Naive B cell (primary cell): ENCODE measurements at places on chromosomes 7 and 10.

- no peak for DNase-seq
Measured at GRCh38 chr10:11615396-11615795, 3.9 kb upstream of the USP6NL start.

DNA sequence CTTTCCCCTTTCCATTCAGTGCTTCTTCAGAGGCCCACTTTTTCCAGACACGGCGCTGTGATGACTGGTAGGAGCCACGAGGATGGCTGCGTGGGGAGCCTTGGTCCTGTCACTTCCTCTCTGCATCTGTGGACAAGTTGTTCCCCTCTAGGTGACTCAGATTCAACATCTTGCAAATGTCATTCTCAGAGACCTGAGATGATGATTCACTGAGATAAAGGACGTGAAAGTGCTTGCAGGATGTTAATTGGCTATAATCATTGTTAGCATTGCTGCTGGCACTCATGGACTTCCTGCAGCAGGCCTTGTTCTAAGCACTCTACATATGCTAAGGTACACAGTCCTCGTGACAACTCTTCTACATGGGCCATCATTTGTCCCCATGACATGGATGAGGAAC is 489.8 kb upstream of the ZMIZ1 start:
- DNase-seq, result no peak

DNA sequence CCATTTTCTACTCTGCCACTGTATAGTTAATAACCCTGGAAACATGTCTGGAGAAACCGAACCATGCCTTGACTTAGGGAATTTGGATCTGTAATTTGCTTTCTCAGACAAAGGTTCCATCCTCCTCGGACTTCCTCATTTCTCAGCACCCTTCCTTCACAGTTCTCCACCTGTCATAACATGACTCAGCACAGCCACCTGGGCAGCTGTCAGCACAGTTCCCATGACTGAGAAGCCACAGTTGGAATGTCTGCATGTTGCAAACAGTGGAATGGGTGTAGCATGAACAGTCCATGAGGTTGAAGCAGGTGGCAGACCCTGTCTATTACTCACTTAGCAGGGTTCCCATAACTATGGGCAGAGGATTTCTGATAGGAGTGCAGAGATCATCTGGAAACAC is 634 bp upstream of the OR9A4 start:
- no peak for DNase-seq

GRCh38 chr10:84493361-84493760 is 165.0 kb downstream of the CCSER2 start:
- no peak for DNase-seq

- no peak for DNase-seq
Measured at GRCh38 chr7:19242246-19242645, 97.0 kb upstream of the FERD3L start.

DNA sequence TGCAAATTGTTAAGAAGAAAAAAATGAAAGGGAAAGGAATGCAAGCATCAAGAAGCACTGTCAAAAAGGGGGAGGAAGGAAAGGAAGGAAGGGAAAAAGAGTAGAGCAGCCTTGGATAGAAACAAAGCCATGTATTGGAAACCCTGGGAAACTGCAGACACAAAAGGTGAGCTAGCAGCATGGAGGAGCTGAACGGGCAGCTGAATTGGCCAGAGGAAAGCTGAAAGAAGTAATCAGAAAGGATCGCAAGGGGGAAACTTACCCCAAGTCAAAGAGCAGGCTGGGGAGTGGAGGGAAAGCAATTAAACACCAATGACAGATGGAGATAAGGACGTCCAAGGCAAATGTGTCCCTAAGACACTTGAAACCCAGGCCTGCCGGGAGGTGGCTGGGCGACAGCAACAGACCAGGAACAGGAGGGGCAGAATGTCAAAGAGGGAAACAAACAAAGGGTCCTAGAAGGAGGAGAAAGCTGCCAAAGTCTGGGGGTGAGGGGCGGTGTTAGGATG is 93.8 kb upstream of the SVIL start:
- no peak for DNase-seq

GRCh38 chr7:91107460-91107859 is 156.8 kb upstream of the FZD1 start:
- no peak for DNase-seq

- no peak for DNase-seq
Measured at GRCh38 chr7:124784879-124785818, 19.6 kb upstream of the GPR37 start.

- DNase-seq, result no peak
Measured at GRCh38 chr7:151292850-151293249, 44.4 kb upstream of the SMARCD3 start.

GRCh38 chr7:98284335-98285036 is 3.0 kb downstream of the BRI3 start:
- no peak for DNase-seq

- no peak for DNase-seq
Measured at GRCh38 chr10:15754937-15755336, 35.2 kb upstream of the ITGA8 start.

DNA sequence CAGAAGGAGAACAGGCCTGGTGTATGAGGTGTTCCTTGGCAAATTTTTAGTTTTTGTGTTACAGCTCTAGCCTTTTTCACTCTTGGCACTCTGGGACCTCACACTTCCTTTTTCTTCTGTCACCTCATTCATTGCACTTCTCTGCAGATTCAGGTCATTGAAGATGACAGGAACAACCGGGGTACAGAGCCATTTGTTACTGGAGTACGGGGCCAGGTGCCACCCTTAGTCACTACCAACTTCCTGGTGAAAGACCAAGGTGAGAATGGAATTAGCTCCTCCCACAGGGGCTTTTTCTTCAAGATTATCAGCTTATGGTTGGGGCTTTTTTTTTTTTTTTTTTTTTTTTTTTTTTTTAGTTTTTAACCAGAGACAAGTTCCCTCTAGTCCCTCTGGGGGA is 18.5 kb upstream of the CHCHD1 start:
- no peak for DNase-seq

DNA sequence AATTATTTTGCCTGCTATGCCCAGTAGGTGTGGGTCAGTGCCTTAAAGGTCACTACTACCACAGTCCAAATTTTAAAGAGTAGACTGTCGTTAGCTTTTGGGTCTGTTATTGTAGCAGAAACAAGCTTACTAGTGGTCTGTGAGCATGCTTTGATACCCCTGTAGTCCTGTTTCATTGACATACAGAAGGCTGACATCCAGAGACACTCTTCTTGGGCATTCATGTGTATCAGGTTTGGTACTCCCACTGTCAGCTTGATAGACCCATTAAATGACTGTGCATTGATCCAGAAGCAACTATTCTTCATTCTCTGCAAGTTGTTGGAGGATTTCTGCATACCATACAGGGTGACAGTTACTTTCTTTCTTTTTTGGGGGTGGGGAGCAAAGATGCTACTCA is 884.4 kb upstream of the CELF2 start:
- no peak for DNase-seq

DNA sequence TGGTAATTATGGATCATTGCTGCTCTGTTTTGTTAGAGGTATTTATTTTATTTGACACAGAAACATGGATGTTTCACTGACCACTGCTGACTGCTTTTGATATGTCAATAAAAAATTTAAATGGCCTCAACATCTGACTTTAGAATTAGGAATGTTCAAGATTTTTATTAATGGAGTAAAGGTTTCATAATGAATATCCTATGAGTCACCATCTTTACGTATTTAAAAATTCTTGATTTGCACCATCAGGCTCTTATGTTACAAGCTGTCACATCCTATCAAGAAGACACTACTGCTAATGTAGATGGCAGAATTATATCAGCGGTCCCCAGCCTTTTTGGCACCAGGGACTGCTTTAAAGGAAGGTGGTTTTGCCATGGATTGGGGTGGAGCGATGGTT is 578.7 kb upstream of the NRP1 start:
- DNase-seq, result no peak

- DNase-seq, result no peak
Measured at GRCh38 chr7:130417213-130417612, 23.6 kb downstream of the CEP41 start.

- DNase-seq, result no peak
Measured at GRCh38 chr10:361203-362081, 226.2 kb downstream of the ZMYND11 start.

GRCh38 chr10:110118891-110119621 is 88.3 kb upstream of the MXI1 start:
- DNase-seq, result no peak

GRCh38 chr10:49363309-49364031 is 32.4 kb downstream of the DRGX start:
- DNase-seq, result no peak

DNA sequence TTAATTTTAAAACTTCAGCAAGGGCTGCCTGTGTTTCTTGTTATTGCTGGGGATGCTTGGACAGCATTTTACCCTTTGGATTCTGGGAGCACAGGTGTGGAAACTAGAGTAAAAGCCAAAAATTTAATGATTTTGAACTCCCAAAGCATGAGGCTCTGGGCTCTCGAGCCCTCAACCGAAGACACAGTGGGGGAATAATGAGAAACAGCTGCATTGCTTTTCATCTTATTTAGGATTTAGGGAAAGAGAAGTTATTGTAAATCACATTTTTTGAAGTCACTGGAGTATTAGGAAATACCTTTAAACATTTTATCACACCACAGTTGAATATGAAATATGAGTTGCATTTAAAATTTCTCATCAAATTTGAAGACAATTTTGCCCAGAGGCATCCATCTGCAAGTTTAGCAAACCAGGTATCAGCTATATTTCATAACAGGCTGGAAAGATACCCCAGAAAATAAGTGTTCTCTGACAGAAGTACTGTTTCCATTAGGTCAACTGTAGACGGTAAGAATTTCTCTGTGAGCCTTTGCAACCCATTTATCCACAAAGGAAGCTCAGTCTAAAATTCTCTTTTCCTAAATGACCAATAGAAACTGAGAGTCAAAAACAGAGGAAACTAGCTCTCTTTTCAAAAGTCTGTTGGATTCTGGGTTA is 290.6 kb upstream of the PHYHIPL start:
- no peak for DNase-seq

- no peak for DNase-seq
Measured at GRCh38 chr7:127702938-127703337, 50.9 kb downstream of the SND1 start.

DNA sequence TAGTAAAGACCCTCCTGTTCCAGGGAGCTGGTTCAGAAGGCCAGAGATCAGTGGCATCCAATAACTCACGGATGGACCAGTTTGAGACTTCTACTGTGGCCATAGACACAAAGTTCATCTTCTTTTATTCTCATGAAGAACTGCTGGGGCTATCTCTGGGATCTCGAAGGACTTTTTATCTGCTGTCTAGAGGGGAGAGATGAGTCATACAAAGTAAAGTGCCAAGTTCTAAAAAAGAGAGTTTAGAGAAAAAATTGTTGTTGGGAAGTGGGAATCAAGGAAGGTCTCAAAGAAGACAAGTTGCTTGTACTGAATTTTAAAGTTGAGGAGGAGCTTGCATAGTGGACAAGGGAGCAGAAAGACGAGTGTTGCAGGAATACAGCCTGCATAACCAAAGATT is 8.0 kb upstream of the FAM221A start:
- DNase-seq, result no peak

GRCh38 chr7:1027242-1028043 is 16.9 kb upstream of the GPR146 start:
- no peak for DNase-seq

- peak; percentile 1 for DNase-seq
Measured at GRCh38 chr7:90842430-90842788, 246.3 kb downstream of the CDK14 start.

DNA sequence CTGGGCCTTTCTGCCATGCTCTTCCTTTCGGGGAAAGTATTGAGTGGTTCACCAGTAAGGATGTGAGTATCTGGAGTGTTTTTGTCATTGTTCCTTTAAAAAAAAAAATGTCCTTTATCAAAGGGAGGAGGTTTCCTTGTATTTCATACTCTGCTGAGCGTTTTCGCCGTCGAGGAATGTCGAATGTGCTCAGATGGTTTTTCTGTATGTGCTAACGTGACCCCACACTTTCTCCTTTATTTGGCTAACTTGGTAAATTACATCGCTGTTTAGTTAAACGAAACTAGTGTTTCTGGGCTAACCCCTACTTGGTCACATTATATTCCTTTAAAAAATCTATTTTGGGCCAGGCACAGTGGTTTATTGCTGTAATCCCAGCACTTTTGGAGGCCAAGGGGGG is 45.9 kb downstream of the INPP5A start:
- DNase-seq, result no peak

GRCh38 chr7:149615690-149616270 is 118.2 kb upstream of the ZNF746 start:
- no peak for DNase-seq

DNA sequence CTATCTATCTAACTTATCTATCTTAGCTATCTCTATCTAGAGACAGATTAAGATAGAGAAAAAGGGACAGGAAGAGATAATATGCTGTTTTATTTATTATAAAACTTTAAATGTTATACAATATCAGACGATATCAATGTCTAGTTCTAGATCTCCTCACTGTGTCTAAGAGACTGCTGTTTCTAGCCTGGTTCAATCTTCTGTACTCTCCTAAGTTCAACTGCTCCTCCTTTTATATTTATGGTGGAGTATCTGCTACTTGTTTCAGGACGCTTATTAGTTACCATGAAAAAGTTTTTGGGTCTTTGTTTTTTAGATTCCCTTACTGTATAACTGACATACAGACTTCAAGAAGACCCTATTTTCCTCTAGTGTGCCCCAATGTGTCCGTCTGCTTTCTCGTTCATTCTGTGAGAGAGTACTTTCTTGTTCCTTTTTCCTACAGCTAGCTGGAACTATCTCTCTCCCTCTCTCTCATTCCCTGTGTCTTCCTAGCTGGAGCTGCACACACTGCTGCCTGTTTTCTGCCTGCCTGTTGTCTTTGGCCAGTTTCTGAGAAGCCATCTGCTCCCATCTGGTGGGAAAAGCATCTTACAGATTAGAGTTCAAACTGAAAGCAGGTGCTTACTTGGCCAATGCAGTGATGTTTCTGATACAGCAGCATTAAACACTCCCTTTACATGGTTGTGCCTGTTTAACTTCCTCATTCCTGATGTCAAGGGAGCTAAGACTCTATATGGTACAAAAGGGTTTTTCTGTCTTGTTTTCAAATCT is 49.4 kb upstream of the ARL4A start:
- DNase-seq, result peak; percentile 28

DNA sequence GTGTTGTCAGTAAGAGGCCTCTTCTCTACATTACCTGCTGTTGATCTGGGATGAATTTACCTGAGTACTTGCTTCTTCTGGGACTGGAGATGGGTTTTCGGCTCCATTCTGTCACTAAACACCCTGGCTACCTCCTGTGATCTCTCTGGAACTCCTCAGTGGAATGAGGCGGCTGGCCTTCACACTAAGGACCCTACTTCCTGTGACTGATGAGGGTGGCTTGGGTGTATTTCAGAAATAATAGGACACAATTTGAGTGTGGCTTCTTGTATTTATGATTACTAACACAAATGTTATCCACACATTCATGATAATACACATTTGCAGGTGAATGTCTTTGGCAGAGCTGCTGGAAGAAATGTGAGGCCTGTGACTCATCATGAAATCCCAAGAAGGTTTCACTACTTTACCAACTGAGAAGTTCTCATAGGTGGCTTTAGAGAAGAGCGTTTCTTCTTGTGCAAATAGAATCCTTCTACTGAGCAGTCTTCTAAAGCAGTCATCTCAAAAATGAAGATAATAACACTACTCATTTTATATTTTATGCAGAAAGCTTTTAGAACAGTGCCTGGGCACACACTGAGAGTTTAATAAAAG is 21.3 kb upstream of the EVX1 start:
- DNase-seq, result no peak
